ENCODE measurements at places on chromosomes 11 and 22. TPM values are rescaled to one million over a fixed set of nuclear protein-coding genes. Genes with fewer than 3 reads are reported as not detected.

OR5A1 gene
- not detected for total RNA-seq

PATE4 gene
- total RNA-seq: not detected

YPEL1 gene
- 2.6 TPM for total RNA-seq

HBB gene
- not detected for total RNA-seq

SLC29A2 gene
- total RNA-seq: 0.27 TPM

RAC2 gene
- 61.7 TPM for total RNA-seq

KREMEN1 gene
- 1.1 TPM for total RNA-seq

CCDC188 gene
- 6.9 TPM for total RNA-seq

OR52A1 gene
- total RNA-seq: not detected

OR10D3 gene
- total RNA-seq: under 0.01 TPM

ALG12 gene
- 14.1 TPM for total RNA-seq

CTTN gene
- 351 TPM for total RNA-seq

ASRGL1 gene
- total RNA-seq: 37.5 TPM

KIF18A gene
- 36.8 TPM for total RNA-seq

CACNA1I gene
- not detected for total RNA-seq

SCUBE1 gene
- total RNA-seq: not detected

TSSC4 gene
- total RNA-seq: 34.7 TPM

PHETA2 gene
- total RNA-seq: 11.2 TPM

TRPM5 gene
- total RNA-seq: not detected

OR56A1 gene
- total RNA-seq: not detected

Data from thoracic aorta endothelial cell (primary cell).